ENCODE measurements at places on chromosomes 3 and 15.

- no peak for DNase-seq
Observed at GRCh38 chr3:117995842-117996437, 1038.7 kb downstream of the IGSF11 start.

- no peak for DNase-seq
Observed at GRCh38 chr15:90006217-90007075, 5.3 kb downstream of the ZNF710 start.

DNA sequence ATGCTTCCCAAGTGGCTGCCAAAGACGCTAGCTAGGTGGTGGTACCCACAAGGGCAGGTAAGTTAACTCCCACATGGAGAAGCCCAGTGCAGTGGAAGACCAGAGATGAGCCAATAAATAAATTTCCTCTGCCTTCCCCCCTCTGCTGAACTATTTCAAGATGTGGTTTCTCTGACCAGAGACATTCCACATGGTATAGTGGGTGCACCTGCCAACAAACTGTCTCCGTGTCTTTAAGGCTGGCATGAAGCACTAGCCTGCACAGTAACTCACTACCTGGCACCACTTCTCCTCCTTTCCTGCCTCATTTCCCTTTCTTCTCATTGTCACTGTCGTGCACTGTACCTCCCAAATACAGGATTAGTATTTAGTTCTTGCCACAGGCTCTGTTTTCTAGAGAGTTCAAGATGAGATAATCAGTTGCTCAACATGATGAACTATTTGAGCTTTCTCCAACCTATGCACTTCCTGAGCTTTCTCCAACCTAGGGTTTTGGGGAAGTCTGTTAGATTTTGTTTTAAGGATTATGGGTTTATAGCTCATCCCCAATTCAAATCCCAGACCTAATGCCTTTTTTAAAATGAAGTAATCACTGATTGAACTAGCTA is 8.4 kb upstream of the CRTAP start:
- DNase-seq = no peak

GRCh38 chr3:136122006-136122405 is 74.1 kb downstream of the MSL2 start:
- no peak for DNase-seq

- no peak for DNase-seq
Observed at GRCh38 chr3:102619361-102619760, 184.5 kb downstream of the ZPLD1 start.

DNA sequence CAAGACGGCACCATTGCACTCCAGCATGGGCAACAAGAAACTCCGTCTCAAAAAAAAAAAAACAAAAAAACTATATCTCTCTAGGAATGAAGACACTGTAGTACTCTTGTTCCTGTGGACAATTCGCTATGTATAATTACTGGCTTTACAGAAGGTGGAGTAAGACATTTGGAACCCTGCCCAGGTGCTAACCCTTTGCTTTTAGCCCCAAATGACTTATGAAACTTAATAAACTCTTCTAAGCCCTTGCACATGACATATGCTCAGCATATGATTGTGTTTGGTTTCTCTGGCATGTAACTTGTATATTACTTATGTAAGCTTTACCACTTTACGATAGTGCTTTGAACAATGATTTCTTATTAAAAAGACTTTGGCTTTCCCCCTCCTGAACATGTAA is 27.3 kb upstream of the PRTG start:
- no peak for DNase-seq

DNA sequence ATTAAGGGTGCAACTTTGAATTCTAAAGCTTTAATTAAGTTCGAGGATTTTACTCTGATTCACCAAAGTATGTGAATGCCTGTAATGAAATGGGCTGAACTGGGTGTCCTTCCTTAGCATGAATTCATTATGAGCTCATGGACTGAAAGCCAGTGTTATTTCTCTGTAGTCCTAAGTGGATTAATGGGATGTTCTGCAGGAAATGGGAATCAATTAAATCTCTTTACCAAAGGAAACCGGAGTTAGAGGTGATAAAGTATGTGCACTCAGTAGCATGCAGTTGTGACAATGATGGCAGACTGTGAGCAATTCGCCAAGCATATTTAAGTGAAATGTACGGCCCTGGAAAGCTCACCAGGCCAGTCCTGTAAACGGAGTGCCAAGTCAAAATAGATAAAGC is 138.7 kb downstream of the CHL1 start:
- DNase-seq = no peak

DNA sequence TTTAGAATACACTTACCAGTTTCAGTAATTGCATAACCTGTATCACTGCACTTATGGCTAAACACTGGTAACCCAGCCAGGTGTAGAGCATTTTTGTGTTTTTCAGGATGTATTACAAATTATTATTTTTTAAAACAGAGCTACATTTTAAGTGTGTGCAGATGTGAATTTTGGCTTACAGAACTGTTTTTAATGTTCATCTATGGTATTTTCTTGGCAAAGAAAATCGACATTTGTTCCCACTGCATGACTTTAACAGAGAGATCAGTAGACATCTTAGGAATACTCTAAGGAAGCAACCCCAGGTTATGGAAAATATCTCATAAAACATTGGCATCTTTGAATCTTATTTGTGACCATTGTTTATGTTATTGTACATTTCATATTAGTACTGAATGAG is 73.3 kb downstream of the ATP13A4 start:
- DNase-seq = no peak

Measured in T-helper 17 cell (primary cell).